ENCODE measurements at places on chromosomes 3 and 15.

DNA sequence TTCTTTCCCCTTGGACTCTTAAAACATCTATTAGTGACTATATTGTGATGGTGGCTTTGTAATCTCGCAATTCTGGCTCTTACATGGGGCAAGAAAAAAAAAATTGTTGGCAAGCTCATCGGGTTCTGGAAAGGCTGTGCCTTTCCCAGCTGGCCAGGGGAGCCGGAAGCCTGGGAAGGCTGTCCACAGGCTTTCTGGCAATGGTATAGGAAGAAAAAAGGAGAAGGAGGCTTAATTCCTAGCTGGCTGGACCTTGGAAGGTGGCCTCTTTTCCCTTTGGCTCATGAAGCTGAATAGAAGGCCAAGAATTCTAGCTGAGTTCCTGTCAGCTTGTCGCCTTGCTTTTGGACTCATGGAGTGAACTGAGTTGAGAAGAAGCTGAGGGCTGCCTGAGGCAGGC lies 243.5 kb upstream of the SEMA6D start:
- no peak for DNase-seq

- no peak for DNase-seq
Observed at GRCh38 chr15:98957655-98958054, 49.9 kb downstream of the PGPEP1L start.

DNA sequence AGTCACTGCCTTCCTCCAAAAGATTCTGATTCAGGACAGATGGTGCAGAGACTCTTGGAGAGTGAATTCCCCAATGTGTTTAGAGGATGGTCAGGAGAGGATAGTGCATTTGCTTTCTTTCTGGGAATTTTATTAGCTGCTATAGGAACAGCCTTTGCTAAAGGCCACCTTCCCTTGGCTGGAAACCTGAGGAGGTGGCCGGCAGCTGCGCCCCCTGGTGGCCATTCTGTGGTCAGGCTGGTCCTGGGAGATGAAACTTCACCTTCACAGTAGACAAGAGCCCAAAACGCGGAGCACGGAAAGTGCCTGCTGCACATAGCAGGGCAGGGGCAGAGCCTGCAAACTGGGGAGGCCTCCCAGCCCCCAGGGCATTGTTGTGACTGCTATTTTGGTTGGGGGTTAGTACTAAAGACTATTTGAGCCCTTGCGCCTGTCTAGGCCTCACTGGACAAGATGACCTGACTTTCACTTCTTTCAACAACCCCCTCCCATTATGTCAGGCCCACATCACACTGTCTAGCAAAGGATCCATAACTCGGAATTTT lies 34.3 kb downstream of the SEC22C start:
- DNase-seq = peak; percentile 49

DNA sequence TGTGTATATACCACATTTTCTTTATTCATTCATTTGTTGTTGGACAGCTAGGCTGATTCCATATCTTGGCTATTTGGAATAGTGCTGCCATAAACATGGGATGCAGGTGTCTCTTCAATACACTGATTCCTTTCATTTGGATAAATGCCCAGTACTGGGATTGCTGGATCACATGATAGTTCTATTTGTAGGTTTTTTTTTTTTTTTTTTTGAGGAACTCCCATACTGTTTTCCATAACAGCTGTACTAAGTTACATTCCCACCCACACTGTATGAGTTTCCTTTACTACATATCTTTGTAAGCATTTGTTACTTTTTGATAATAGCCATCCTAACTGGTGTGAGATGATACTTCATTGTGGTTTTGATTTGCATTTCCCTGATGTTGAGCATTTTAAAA lies 437.7 kb downstream of the DIPK2A start:
- no peak for DNase-seq

- no peak for DNase-seq
Observed at GRCh38 chr3:126873416-126873815, 109.5 kb upstream of the PLXNA1 start.
